ENCODE measurements at places on chromosomes 3 and 15.

GRCh38 chr3:47156396-47156795 lies 7.5 kb downstream of the SETD2 start:
- DNase-seq: no peak

- DNase-seq: no peak
Measured at GRCh38 chr3:195031574-195032003, 239.4 kb downstream of the XXYLT1 start.

DNA sequence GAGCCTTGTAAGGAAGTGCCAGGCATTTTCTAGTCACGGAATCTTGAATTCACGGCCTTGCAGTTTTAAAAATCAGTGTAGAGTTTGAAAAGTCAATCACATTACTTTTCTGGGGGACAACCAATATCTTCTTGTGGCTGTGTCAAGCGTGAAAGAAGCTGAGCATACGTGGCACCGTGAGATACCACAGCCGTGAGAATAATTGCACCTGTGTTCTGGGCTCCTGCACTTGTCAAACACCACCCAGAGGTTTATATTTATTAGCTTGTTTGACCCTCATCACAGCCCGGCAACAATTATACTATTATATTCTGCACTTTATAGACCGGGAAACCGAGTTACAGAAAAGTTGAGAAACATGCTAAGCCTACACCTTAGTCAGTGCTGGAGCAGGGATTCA lies 45.2 kb downstream of the ARRDC4 start:
- DNase-seq: no peak

- no peak for DNase-seq
Measured at GRCh38 chr15:29859973-29860715, 37.9 kb upstream of the TJP1 start.

DNA sequence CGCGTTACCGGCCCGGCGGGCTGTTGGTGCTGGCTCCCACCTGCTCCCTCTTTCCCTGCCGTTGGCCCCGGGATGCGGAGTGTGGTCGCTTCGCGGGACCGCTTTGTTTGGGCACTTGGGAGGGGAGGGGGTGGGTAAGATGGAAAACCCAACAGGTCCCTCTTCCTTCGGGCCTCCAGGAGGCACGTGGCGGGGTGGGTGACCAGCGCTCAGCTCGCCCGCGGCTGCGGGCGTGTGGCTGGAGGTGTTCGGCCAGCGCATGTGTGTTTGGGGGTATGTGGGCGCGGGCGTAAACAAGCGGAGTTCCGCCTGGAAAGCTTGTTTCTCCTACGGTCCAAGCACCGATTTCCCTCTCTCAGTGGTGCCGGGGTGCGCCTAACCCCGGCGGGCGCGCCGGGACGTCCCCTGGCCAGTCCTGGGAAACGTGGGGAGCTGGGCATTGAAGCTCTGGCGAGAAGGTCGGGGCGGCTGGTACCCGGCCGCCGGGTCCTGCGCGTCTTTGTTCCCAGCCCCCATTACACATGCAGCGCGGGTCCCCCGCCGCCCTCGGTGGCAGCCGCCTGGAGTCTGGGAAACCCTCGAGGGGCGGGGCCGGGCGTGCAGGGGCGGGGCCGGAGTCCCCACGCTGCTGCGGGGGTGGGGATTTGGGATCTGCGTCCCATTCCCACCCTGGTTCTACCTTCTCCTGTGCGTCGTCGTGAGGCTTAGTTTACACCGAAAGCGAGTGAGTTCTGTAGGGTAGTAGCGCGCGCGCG lies 1.4 kb downstream of the ACVR2B start:
- DNase-seq: peak; percentile 27

- DNase-seq: no peak
Measured at GRCh38 chr15:79051029-79051428, 39.6 kb downstream of the RASGRF1 start.

- no peak for DNase-seq
Measured at GRCh38 chr15:39934397-39935071, 619 bp downstream of the EIF2AK4 start.

DNA sequence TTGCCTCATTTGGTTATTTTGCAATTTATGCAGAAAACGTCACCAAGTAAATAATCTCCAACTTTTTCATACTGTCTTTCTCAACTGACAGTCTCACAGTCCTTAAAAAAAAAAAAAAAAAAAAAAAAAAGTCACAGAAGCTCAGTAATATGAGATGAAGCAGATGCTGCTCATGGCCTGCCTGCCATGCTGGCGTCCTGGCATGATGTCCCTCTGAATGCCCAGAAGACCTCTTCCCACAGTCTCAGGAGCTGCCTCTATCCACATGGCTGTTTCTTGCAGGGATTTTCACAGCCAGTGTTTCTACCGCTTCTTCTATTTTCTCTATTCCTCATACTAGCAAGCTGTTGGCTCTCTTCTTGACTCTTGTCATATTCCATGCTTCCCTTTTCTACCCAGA lies 87.7 kb downstream of the TGFBR2 start:
- DNase-seq: no peak

DNA sequence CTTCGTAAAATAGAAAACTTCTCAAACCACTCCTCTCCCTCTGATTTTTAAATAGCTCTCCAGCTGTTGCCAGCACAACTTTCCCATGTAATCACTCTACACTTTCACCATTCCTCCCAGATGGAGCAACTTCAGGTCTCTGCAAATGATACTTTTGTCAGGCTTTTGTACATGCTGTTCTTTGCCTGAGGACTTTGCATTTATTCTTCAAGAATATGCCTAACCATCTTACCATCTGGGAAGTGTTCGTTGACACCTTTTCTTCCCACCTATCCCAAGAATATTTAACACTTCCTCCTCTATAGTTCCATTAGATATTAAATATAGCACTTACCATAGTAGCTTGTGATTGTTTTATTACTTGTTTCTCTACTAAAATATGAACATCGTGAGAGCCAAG lies 703.7 kb downstream of the CADM2 start:
- DNase-seq: no peak

- DNase-seq: no peak
Measured at GRCh38 chr3:108608750-108609149, 19.2 kb downstream of the DZIP3 start.

DNA sequence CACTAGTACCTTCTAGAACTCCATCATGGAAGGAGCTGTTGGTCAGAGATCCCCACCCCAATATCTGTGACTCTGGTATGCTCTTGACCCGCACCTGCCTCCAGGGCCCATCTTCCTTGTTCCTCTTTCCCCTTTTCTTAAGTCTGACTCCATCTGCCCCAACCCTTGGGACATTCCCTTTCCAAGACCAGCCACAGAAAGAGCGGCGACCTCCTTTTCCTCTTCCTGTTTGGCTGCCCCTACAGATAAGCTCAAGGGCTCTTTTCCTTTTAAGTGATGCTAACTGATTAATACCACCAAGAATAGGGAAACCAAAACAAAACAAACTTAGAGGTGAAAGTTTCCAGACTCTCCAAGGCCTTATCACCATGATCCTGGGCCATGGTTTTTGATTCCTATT lies 21.9 kb upstream of the ATP8B4 start:
- no peak for DNase-seq

DNA sequence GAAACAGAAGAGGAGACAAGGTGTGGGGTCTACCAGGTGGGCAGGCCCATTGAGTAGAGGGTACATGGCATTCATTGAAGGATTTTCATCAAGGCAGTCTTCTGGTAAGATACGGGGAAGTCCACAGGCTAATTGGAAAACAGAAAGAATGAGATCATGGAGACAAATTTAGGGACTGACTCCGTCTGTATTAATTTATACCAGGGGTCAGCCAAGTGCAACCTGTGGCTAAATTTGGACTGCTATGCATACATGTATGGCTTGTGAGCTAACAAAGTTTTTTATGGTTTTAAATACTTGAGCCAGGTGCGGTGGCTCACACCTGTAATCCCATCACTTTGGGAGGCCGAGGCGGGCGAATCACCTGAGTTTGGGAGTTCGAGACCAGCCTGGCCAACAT lies 21.1 kb upstream of the SNRPN start:
- DNase-seq: no peak

DNA sequence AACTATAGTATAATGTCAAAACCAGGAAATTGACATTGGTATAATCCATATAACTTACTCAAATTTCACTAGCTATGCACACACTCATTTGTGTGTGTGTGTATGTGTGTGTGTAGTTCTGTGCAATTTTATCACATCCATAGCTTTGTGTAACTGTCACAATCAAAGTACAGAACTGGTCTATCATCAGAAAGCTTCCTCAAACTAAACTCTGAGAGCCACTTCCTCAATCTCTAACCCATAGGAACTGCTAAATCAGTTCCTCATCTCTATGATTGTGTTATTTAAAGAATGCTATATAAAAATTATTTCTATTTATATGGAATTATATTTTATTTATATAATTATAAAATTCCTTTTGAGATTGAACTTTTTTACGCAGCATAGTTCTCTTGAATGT lies 18.1 kb downstream of the LNP1 start:
- DNase-seq: no peak

GRCh38 chr3:64016941-64017620 lies 6.2 kb downstream of the PSMD6 start:
- no peak for DNase-seq
